CD4-positive, CD25-positive, alpha-beta regulatory T cell (primary cell): ENCODE measurements at places on chromosomes 3 and 15. TPM values are rescaled to one million over a fixed set of nuclear protein-coding genes. Genes with fewer than 3 reads are reported as not detected.

DNA sequence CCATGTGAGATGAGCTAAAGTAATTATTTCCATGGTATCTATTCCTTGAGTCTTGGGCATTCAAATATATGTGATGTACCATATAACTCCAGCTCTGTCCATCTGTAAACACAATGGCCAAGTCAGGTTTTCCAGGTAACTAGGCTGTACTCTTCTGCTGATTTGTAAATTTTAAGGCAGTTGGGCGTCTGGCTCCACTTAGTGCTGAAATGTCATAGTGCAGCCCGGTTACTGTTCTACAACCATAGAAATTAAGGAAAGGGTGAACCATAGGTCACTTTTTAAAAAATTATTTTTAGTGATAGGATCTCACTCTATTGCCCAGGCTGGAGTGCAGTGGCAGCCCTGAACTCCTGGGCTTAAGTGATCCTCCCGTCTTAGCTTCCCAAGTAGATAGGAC is 44.7 kb upstream of the GOLM2 start:
- H3K4me1 ChIP-seq: no peaks in the 10 kb centered on the region
- no peak overlapping the region for H3K27ac ChIP-seq
- H3K4me3 ChIP-seq: no peak overlapping the region
- H3K27me3 ChIP-seq: peaks cover 2% of the 10 kb centered on the region
- DNase-seq: no peak
- H3K36me3 ChIP-seq: no peaks in the 10 kb centered on the region

DNA sequence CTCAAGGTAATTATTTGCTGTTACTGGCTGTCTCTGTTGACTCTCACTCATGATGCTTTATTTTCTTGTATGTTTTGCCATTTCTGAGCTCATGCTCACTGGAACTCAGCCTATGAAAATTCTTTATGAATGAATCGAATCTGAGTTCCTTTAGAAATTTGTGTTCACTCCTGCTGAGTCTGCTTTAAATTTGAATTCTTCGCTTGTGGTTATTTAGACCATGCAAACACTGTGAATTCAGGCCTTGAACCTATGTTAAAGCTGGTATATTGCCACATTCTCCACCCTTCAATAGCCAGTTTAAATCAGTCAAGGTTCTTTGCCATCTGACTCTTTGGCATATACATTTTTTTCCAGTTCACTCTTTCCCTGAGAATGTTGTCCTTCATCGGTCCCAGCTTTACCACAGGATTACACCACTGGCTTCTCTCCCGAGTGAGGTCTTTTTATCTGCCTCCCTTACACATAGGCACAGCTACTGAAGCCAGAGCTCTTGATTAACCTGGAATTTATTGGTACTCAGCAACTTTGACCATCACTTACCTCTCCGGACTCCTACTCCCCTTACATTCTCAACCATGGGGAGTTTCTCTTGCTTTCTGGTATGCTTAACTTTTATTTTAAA is 400.6 kb downstream of the VPS13C start:
- H3K36me3 ChIP-seq: no peaks in the 10 kb centered on the region
- peaks cover 4% of the 10 kb centered on the region for H3K27me3 ChIP-seq
- no peaks in the 10 kb centered on the region for H3K4me1 ChIP-seq

- H3K36me3 ChIP-seq: no peaks in the 10 kb centered on the region
- H3K4me1 ChIP-seq: peaks cover 57% of the 10 kb centered on the region
- no peaks in the 10 kb centered on the region for H3K27me3 ChIP-seq
Measured at GRCh38 chr3:195183071-195183776, 87.7 kb downstream of the XXYLT1 start.

DNA sequence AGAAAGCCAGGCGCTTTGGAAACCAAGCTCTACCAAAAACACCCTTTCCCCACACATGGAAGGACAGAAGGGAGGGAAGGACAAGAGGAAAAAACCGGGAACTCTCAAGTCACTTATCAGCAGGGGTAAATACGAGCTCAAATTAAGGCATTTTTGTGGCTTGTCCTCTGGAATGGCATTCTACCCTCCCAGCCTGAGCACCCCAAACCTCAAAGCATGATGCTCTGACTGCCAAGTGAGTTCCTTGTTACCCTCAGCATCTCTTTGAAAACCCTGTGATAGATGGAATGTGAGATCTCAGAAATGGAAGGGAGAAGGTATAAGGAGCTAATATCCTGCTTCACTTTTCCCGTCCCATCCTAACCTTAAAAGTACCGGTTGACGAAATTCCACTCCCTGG is 8.1 kb upstream of the CSPG5 start:
- no peak overlapping the region for H3K27ac ChIP-seq
- H3K36me3 ChIP-seq: peaks cover 54% of the 10 kb centered on the region
- H3K27me3 ChIP-seq: no peaks in the 10 kb centered on the region

DNA sequence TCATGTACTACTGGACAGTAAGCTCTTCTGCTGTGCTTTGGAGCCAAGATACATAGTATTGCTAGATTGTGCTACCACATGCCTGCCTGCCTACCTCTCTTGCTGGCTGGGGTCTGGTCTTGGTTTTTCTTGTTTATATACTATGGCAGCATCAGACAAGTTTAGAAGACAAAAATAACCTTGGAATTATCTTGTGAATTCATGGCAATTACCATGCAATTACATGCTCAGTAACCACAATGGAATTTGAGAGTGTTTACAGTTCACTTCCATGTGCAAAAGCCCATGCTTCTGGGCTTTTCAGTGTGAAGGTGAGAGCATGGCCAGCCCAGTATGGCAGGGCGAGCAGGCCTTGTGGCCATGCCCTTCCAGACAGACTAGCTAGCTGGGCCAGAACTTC is 48.0 kb upstream of the C15orf61 start:
- no peak overlapping the region for H3K27ac ChIP-seq
- H3K4me1 ChIP-seq: no peaks in the 10 kb centered on the region
- H3K36me3 ChIP-seq: no peaks in the 10 kb centered on the region
- no peak overlapping the region for H3K4me3 ChIP-seq
- H3K27me3 ChIP-seq: no peaks in the 10 kb centered on the region

DNA sequence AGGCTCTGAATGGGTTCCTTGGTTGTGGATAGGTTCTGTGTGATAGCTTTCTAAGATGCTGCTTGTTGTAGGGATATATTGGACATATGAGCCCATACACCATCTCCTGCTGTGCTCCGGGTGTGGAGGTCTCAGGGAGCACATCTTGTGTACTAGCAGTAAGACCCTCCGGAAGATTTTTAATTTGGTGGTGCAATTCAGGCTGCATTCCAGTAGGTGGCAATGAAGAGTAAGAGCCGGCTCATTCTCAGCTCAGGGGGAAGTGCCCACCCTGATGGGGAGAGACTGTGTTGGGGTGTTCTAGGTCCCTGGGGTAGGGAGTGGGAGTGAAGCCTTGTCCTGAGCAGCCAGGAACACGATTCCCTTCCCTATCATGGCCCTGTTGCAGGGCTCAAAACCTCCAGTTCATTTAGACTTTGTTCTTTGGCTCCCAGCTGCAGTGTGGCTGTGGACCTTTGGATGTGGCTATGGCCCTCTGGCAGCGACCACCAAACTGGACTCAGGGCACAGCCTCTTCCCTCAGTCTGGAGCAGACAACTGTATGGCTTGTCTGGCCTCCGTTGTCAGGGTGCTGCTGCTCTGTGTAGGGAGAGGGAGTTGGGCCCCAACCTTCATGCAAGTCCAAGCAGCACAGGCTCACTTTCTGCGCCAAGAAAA is 104.7 kb downstream of the UNC13C start:
- no peaks in the 10 kb centered on the region for H3K27me3 ChIP-seq
- H3K27ac ChIP-seq: no peak overlapping the region
- H3K4me3 ChIP-seq: no peak overlapping the region
- H3K4me1 ChIP-seq: no peaks in the 10 kb centered on the region
- H3K36me3 ChIP-seq: no peaks in the 10 kb centered on the region

DNA sequence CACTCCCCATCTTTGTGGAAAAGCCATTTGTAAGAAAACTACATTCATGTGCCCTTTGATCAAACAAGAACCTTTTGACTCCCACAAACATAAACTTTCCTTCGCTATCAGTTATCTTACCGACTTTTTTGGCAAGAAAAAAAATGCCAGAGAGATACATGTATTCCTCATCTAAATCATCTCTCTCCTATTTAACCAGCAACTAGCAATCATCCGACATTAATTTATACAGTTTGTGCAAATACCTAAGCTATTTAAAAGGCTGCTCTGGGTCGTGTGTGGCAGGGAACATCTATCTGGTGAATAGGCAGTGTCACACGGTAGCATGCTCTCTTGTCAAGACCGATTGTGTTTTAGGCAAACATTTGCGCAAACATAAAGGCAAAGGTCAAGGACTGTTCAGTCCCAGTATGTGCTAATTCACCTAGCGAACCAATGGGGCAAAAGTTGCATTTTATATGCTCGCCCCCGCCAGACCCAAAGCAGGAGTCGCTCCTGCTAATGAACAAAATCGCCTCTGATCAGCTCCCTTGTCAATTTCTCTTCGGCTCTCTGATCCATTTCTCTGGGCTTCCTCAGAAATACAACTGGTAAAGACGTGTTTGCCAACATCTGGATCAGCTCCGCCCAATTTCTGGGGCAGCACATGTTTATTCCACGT is 37.7 kb downstream of the ZIC4 start:
- DNase-seq: no peak
- H3K27me3 ChIP-seq: peaks cover 26% of the 10 kb centered on the region
- no peak overlapping the region for H3K27ac ChIP-seq
- H3K4me1 ChIP-seq: no peaks in the 10 kb centered on the region

- no peaks in the 10 kb centered on the region for H3K27me3 ChIP-seq
- no peaks in the 10 kb centered on the region for H3K4me1 ChIP-seq
- no peak overlapping the region for H3K4me3 ChIP-seq
- DNase-seq: no peak
- no peak overlapping the region for H3K27ac ChIP-seq
Measured at GRCh38 chr15:99148851-99149276, 44.0 kb downstream of the SYNM start.

DNA sequence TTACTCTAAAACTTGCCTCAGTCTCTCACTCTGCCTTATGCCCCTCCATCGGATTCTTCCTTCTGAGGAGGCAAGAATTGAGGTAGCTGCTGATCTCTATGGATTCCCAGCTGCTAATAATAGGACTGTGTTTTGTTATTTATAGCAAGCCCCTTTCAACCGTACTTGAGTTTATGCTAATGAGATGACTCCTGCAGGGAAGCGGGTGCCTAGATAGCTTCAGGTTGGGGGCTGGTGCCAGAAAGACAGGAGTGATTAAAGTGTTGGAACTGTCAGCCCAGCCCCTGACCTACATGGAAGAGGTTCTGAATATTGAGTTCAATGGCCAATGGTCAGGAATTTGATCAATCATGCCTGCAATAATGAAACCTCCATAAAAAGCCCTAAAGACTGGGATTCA is 21.8 kb upstream of the LIMD1 start:
- H3K27ac ChIP-seq: no peak overlapping the region
- peaks cover 4% of the 10 kb centered on the region for H3K4me1 ChIP-seq
- no peaks in the 10 kb centered on the region for H3K27me3 ChIP-seq
- DNase-seq: no peak
- H3K4me3 ChIP-seq: no peak overlapping the region
- H3K36me3 ChIP-seq: no peaks in the 10 kb centered on the region

- DNase-seq: no peak
- no peak overlapping the region for H3K27ac ChIP-seq
- no peak overlapping the region for H3K4me3 ChIP-seq
- no peaks in the 10 kb centered on the region for H3K4me1 ChIP-seq
- no peaks in the 10 kb centered on the region for H3K36me3 ChIP-seq
- H3K27me3 ChIP-seq: no peaks in the 10 kb centered on the region
Measured at GRCh38 chr15:25245801-25246622, 192.8 kb downstream of the UBE3A start.

GRCh38 chr3:61518590-61518989 is 42.8 kb upstream of the PTPRG start:
- no peak overlapping the region for H3K4me3 ChIP-seq
- no peaks in the 10 kb centered on the region for H3K36me3 ChIP-seq
- no peak overlapping the region for H3K27ac ChIP-seq
- no peaks in the 10 kb centered on the region for H3K27me3 ChIP-seq
- no peaks in the 10 kb centered on the region for H3K4me1 ChIP-seq
- no peak for DNase-seq

DNA sequence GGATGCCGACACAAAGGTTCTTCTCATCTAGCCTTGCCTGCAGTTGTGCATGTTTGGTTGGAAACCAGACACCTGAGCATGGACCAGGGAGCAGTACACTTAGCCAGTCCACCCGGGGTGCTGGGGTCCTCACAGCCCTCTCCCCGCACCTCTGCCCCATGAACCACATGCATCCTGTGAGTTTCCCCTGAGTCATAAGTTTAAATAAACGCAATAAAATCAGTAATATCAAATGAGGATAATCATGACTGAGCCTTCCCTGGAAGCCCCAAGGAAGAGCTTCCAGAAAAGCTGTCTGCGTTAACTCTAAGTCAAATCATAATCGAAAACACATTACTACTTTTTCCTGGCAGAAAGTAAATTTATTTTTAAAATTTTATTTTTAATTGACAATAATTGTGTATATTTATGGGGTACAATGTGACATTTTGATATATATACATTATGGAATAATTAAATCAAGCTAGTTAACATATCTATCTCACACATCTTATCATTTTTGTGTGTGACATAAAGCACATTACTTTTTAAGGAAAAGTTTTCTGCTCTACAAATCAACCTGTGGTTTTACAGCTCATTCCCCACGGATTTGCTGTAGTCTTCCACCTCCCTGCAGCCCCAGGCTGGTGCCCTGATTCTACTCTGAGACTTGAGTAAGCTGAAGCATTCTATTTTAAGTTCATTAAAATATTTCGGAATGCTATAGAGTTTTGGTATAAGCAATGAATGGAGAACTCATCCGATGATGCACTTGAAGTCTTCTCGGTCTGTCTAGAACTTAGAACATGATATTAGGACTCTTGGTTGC is 166.0 kb upstream of the EIF1B start:
- DNase-seq: no peak
- H3K27ac ChIP-seq: no peak overlapping the region
- H3K27me3 ChIP-seq: no peaks in the 10 kb centered on the region
- no peak overlapping the region for H3K4me3 ChIP-seq
- no peaks in the 10 kb centered on the region for H3K4me1 ChIP-seq

DNA sequence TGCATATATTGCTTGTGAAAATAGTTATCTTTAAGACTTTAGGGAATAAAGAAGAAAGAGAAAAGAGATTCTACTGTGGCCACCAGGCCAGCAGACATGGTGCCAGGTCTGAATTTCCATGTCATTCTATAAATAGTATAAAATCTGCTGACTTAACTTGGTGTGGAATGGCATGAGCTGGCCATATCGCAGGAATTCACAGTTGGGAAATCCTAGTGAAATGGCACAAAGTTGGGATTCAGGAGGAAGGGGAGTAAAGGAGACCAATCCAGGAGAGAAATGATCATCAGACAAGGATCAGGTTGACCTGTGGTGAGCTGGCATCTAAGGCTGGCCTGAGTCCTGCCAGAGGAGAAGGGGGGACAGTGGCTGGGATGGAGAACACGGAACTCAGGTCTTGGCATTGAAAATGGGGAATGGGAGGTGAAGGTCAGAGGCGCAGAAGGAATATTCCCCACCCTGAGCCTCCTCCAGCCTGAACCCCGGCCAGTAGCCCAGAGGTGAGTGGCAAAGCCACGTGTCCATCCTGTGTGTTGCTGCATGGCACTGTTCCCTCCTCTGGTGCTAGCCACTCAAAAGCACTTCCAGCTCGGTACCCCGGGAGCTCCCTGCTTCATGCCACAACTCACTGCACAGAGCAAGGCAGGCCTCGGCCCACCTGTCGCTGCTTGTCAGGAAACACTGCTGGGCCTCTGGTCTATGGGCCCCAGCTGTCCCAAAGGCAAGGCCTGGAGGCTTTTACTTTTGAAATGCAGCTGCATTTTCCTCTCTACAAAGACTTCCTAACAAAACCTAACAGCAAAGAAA is 51.4 kb downstream of the SSUH2 start:
- DNase-seq: no peak
- H3K27me3 ChIP-seq: no peaks in the 10 kb centered on the region
- no peaks in the 10 kb centered on the region for H3K4me1 ChIP-seq
- no peak overlapping the region for H3K4me3 ChIP-seq
- no peaks in the 10 kb centered on the region for H3K36me3 ChIP-seq

Gene SOX14
- not detected for total RNA-seq

Gene CMTM6
- total RNA-seq: 46.1 TPM

Gene LSAMP
- total RNA-seq: not detected

Gene CCDC174
- 55.7 TPM for total RNA-seq

Gene CTXN2
- not detected for total RNA-seq

Gene OSTN
- not detected for total RNA-seq
